AG04450 (cell line): ENCODE measurements at places on chromosomes 7 and 10. TPM values are rescaled to one million over a fixed set of nuclear protein-coding genes. Genes with fewer than 3 reads are reported as not detected.

Gene SORCS1
- polyA plus RNA-seq = 0.02 and 0.05 TPM in 2 replicates

Gene THAP5
- polyA plus RNA-seq = 8.4 and 11.4 TPM in 2 replicates

Gene PAPOLB
- polyA plus RNA-seq = not detected in 2 replicates

Gene MEOX2
- not detected in 2 replicates for polyA plus RNA-seq

Gene GOLGA7B
- not detected in 2 replicates for polyA plus RNA-seq

Gene CDC14C
- polyA plus RNA-seq = 0.07 TPM in 1 of 2 replicates, not detected in the other

Gene CYP26A1
- polyA plus RNA-seq = not detected in 2 replicates

Gene ZPBP
- polyA plus RNA-seq = not detected in 2 replicates

Gene SFTPA1
- polyA plus RNA-seq = not detected in 2 replicates

Gene IFIT2
- polyA plus RNA-seq = 2.9 and 3.8 TPM in 2 replicates

Gene SPDYE8
- 0.10 TPM in 1 of 2 replicates, not detected in the other for polyA plus RNA-seq

Gene KNDC1
- 0.46 and 0.56 TPM in 2 replicates for polyA plus RNA-seq

Gene ZNF503
- 2.5 and 3.3 TPM in 2 replicates for polyA plus RNA-seq

DNA sequence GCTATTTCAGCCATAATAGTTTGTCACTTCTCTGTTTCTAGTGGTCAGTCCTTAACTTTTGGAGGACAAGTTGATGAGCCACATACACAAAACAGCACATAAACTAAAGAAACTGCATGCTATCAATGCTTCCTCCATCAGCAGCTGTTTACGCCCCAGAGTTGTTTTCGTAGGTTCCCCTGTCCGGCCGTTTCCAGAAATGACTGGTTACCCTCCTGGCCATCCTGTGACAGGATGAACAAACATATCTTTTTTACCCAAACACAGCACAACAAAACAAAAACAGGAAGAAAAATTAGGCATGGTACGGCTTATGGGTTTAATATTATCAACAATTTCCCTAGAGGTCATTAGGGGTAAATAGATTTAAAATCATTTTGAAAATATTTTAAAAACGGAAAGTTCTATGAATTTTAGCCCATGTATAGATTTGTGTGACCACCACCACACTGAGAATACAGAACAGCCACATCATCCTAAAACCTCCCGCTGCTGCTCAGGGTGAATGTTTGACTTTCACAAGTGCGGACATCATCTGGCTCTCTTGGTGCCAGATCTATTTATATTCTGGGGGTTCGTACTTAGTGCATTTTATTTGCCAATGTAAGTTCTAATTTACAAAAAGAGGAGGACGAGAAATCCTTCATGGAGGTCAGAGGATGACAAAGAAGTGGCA lies 74.8 kb downstream of the HIPK2 start:
- DNase-seq = no peak

GRCh38 chr10:132550366-132551092 lies 12.9 kb downstream of the INPP5A start:
- no peak for DNase-seq

- DNase-seq = no peak
Observed at GRCh38 chr7:40859965-40860543, 725.2 kb downstream of the SUGCT start.

GRCh38 chr7:129343099-129343700 lies 91.0 kb upstream of the STRIP2 start:
- DNase-seq = no peak

- DNase-seq = no peak
Observed at GRCh38 chr7:15889507-15889906, 203.0 kb upstream of the MEOX2 start.

GRCh38 chr7:86926732-86927131 lies 132.7 kb downstream of the ELAPOR2 start:
- DNase-seq = no peak

GRCh38 chr7:159311172-159311494 lies 166.5 kb upstream of the VIPR2 start:
- no peak for DNase-seq

DNA sequence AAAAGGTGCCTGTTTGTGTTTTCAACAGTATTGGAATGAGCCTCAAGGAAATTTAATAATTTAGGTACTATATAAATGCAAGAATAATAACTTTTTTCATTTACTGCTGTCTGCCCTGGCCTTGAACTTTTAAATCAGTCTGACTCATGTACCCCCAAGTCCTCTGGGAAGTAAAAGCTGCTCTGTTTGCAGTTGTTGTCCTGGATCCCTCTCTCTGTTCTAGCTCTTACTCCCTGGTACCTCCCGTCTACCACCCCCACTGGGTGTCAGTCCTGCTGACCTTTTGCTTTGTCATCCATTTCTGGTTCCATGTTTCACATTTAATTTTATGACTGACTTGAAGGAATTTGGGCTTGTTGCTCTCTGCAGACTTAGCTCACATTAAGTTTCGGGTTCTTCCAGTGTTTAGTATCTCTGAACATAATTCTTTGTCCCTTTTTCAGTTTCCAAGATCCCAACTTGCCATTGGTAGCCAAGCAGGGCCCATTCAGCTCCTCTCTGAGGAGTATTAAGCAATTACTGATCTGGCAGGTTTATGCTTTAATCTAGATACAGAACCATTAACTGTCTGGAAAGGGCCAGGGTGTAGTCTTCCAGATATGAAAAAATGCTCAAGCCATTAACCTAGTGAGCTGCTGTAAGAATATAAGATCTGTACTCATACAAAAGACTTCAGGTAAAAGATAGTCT lies 208.7 kb upstream of the FAM3C start:
- no peak for DNase-seq

GRCh38 chr7:56199639-56200038 lies 83.4 kb upstream of the NUPR2 start:
- no peak for DNase-seq

DNA sequence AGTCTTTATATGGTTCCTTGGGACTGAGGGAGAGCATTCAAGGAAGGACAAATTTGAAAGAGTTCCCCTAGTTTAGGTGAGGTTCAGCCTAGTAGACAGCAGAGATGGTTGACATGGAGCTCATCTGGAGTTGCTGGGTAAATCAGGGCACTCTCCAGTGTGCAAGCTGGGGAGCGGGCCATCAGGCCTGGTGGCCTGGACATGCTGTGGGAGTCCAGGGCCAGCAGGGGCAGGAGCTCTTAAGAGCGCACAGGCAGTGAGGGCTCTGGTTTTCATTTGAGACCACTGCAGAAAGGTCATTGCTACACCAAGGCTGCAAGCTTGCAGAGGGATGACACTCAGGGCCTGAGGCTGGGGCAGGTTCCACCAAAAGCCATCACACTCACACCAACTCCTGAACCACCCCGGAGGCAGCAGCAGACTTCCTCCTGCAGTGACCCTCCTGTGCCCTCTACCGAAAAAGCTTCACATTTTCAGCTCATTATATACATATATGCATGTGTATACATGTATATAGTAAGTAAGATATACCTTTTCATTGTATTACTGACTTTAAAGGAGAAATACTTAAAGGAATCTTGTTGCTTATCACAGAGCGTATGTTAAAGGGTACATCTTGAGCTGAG lies 39.5 kb downstream of the STEAP1B start:
- no peak for DNase-seq

DNA sequence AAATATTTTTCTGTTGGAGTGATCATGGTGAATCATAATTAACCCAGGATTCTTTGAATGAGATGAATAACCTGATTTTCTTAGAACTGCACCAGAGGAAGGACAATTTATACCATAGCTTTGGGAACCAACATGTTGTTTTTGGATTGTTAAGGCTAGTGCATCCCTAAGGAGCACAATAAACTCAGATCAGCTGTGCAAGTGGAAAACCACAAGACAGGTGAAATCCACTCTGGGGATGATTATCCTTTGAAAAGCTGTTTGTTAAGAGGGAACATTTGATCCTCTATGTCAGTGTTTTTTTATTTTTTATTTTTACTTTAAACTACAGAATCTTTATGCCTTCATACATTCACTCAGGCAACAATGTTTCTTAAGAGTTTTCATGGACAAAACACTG lies 232.1 kb upstream of the PCLO start:
- no peak for DNase-seq

- no peak for DNase-seq
Observed at GRCh38 chr10:92699518-92700381, 10.0 kb downstream of the HHEX start.

GRCh38 chr10:75428434-75429158 lies 2.8 kb upstream of the LRMDA start:
- no peak for DNase-seq

DNA sequence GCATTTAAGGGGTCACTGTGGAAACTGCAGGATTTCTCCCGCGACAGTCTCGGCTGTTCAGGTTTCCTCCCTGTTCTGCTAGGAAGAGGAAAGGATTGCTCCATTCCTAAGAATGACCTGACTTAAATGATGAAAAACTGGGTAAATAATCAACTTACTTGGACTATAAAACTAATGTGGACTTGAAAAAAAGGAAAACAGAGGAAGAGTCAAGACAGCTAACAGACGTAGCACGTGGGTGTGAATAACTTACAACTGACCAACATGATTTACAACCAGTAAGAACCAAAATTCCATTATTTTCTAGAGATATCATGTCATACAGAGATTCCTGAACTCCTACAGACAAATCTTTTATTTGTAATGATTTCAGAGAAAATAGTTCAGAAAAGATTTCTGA lies 93.8 kb downstream of the ADAM12 start:
- DNase-seq = no peak

GRCh38 chr10:21095494-21096055 lies 198.5 kb upstream of the NEBL start:
- no peak for DNase-seq

- no peak for DNase-seq
Observed at GRCh38 chr7:107069457-107069856, 25.0 kb downstream of the PRKAR2B start.

DNA sequence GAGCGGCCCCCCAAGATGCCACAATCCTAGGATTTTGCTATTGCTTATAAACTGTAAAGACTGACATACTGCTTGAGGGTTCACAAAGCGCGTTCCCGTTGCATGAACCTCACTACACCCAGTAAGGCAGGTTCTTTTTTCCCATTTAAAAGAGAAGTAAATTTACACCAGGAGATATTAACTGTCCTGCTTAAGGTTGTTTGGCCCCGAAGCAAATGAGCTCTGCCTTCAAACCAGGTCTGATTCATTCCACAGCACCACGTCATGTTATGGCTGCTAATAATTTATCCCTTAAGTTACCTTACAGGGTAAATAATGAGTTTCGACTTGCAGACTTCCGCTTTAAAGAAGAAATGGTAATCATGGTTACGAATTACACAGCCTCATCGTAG lies 559 bp upstream of the FKBP14 start:
- DNase-seq = no peak

DNA sequence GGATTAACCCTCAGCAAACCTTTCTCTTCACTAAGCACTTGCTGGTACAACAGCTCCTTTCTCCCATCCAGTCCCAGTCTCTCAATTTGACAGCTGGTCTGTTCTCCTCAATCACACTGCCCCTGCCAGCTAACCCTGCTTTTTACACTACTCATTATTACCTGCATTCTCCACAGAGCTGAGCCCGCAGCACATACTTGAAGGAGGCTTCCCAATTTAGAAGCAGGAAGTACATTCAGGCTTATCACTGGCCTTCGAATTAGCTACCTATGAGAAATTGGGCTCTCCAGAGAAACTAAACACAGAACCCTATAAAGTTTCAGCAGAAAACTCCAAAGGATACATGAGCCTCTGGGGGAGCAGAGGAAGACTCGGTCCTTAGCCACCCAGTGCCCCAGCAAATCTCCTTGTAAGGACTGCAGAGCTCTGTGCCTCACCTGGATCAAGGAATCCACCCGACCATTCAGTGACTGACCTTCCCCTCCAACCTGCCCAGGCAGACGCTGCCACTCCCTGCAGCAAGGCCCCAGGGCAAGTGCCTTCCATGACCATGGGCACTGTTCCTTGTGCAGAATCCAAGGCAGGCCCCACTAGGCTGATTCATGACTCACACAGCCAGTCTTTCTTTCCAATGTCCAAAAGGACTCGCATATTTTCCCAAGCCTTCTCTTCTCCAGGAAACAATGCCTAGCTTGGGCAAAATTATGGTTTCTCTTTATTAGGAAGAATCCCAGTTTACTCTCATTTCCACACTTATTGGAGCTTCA lies 68.0 kb downstream of the VOPP1 start:
- no peak for DNase-seq

DNA sequence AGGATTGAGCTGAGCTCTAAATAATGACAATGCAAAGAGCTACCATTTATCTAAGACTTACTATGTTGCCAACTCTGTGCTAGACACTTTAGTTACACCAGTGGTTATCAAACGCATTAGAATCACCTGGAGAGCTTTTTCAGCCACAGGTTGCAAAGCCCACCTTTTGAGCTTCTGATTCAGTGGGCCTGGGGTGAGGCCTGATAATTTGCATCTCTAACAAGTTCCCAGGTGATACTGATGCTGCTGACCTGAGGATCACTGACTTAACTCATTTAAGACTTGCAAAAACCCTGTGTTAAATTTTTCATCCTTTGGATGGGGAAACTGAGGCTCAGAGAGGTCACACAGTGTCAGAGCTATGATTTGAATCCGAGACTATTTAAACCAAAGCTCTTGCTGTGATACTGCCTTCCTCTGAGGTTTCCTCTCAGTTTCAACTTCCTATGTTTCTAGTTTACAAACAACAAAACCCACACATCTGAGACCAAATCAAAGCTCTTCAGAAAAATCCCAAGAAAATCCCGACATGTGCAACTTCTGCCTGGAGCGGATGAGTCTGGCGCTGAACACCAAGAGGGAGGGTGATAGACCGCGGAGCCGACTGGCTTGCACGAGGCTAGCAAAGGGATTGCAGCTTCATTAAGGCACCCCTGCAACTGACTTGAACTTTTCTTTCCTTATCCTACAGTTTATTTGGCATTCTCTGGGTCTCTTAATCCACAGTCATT lies 124.9 kb downstream of the CYP26A1 start:
- no peak for DNase-seq

- no peak for DNase-seq
Observed at GRCh38 chr10:124217906-124218804, 124.8 kb upstream of the CHST15 start.

- no peak for DNase-seq
Observed at GRCh38 chr10:47034441-47035051, 123.3 kb downstream of the PTPN20 start.

DNA sequence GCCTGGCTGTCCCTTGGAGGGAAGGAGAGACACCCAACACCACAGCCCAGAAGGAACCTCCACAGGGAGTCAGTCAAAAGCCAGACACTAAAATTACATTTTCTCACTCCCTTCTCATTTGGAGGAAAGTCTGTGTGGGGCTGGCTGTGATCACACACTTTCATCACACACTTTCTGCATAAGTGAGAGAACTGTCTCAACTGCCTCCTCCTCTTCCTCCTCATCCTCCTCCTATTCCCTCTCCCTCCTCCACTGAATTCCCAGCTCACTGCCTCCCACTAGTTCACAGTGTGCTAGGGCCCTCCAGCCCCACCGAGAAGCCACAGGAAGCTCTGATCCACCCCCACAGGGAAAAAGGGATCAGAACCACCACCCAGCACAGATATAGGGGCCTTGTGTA lies 91.6 kb downstream of the KCNMA1 start:
- DNase-seq = no peak

DNA sequence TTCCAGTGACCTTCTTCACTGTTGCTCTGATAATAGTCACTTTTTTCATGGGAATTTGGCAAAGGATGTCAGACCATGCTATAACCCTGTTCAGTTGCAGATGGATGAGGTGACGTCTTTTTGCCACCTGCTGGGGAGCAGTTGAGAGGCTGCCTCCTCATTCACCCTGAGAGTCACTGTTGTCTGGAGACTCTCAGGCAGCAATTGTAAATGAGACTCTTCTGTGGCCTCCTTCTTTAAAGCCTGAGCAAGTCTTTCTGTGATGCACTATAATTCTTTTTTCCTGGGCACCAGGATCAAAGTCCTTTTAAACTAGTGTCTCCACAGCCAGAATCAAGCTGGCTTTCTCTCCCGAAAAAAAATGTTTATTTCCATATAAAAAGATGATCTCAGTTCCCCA lies 345.1 kb downstream of the ARL4A start:
- no peak for DNase-seq
